BE2C (cell line): ENCODE measurements at places on chromosomes 16 and 17.

DNA sequence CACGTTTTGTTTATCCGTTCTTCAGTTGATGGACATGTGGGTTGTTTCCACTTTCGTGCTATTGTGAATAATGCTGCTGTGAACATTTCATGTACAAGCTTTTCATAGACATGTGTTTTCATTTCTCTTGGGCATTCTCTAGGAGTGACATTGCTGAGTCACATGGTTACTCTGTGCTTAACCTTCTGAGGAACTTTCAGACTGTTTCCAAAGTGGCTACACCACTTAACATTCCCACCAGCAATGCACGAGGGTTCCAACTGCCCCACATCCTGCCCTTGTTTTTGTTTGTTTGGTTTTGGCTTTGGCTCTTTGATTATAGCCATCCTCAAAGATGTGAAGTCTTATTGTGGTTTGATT is 14.2 kb upstream of the PEMT start:
- no peak for DNase-seq

GRCh38 chr17:64202683-64203344 is 60.2 kb downstream of the TEX2 start:
- DNase-seq: no peak

- DNase-seq: no peak
These were observed 2.3 kb downstream of the MYO15B start for GRCh38 chr17:75589919-75590303.

DNA sequence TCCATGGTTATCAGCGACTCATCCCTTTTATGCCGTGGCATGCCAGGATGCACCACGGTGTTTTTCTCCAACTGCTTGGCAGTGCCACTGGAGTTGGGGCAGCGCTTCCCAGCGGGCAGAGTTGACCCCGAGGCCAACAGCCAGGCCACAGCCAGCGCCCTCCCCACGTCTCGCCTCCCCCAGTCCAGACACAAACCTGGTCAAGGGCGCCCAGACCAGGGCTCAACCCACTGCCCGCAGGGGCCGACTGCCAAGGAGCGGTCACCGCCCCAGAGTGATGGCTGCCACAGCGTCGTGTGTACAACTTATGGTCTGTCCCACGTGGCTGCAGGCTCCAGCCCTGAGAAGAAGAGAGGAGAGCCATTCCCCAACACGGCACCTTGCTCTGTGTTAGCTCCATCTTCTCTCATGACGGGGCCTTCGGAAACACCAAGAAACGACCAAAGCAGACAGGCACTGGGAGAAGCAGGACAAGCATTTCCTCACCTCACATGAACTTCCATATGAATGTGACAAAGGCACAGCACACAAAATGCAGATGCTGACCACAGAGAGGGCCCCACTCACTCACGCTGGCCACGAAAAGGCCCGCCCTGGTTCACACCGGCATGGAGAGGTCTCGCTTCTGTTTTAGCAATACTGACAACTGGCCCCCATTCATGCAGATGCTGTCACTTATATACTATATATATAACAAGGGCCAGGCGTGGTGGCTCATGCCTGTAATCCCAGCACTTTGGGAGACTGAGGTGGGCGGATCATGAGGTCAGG is 27.0 kb downstream of the AXIN1 start:
- DNase-seq: no peak

DNA sequence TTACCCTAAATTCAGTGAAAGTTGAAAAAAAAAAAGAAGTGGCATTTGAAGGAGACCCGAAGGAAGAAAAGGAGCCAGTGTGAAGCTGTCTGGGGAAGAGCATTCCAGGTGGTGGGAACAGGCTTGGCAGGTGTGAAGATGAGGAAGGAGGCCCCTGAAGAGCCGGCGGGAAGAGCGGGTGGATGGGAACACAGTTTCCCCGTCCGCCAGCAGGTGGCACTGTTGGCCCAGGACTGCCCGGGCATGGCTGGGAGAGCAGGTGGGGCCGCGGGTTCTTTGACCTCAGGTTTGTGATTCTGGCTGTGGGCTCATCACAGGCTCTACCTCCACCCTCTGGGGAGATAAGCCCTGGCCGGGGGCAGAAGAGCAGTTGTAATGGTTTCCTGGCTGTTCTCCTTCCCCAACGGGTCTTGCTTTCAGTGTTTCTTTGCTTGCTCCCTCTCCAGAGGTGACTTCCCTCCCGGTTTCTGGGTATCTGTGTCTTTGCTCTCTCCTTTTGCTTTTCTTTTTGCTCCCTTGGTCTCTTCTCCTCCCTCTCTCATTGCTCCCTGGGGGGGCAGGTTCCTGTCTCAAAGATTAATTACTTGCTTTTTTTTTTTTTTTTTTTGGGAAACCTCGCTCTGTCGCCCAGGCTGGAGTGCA is 32.3 kb downstream of the RAP1GAP2 start:
- DNase-seq: peak; percentile 80

DNA sequence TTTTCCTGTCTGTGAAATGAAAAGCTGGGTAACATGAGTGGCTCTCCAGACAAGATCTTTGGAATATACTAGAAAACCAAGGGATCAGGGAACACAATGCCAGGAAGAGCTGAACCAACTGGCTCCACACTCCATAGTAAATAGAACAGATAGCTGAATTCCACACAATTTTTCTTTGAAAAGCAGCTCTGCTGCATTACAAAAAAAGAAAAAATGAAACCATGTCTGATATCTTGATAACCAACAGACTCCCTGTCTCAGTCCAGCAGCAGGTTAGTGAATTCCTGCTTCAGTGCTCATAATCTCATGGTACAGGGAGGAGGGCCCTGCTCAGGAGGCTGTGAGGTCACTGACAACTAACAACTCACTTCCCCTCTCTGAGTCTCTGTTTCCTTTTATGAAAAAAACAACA is 97.1 kb downstream of the CDH11 start:
- no peak for DNase-seq

- no peak for DNase-seq
These were observed 51.7 kb downstream of the SDK2 start for GRCh38 chr17:73592501-73592961.

- DNase-seq: peak; percentile 37
These were observed 1.5 kb downstream of the HAPSTR1 start for GRCh38 chr16:9092978-9093344.

- DNase-seq: no peak
These were observed 173.9 kb downstream of the LAT start for GRCh38 chr16:29158785-29159184.

DNA sequence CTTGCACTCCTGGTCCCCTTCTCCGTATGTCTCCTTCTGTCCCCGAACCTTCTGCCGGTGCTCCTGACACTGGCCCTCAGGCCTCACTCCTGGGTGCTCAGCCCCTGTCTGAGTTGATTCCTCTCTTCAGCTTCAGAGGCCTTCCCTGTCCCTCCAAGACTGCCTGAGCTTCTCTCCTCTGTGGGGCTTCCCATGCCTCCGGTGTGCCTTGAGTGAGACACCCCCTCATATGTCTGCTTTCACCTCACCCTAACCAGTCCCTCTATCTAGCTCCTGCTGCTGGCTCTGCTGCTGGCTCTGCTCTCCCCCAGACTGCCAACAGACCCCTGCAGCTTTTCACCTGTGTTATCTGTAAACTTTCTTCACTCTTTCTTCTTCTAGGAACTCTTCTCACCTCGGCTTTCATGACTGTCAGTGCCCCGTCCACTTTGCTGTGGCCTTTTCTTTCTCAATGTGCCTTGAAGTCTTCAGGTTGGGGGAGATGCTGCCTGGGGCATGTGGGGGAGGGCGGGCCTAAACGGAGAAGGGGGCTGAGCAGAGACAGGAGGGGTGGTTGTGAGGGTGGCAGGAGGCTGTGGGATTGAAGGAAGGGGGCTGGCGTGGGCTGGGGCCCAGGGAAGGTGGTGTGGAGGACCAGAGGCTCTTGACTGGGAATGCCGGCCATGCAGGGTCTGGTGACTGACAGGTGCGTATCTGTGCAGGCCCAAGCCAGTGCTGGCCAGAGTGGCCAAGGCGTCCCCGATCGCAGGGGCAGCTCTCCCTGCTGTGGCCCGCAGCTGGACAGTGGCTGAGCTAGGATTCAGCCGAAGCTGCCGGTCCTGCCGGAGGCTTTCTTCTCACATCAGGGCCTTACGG is 81.3 kb downstream of the METRNL start:
- no peak for DNase-seq

DNA sequence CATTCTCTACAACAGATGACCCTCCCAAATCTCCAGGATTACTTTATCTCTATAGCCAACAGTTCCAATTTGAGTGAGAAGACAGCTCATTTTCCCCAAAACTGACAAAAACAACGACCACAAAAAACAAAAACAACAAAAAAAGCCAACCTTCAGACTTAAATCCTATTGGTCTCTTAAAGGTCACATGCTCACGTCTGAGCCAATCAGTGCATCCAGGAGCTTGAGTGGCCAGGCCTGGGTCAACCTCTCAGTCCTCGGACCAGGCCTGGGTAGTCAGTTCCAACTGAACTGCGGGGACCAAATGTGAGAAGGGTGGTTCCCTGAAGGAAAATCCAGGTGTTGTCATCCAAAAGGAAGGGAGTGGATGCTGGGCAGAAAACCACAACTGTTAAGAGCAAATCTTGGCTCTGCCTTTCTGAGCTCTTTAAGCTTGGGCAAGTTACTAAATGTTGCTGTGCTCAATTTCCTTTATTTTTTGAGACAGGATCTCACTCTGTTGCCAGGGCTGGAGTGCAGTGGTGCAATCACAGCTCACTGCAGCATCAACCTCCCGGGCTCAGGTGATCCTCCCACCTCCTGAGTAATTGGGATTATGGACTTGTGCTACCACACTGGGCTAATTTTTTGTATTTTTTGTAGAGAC is 43.0 kb upstream of the MSI2 start:
- no peak for DNase-seq

- peak; percentile 88 for DNase-seq
These were observed 26.6 kb upstream of the KCNG4 start for GRCh38 chr16:84266451-84266850.

DNA sequence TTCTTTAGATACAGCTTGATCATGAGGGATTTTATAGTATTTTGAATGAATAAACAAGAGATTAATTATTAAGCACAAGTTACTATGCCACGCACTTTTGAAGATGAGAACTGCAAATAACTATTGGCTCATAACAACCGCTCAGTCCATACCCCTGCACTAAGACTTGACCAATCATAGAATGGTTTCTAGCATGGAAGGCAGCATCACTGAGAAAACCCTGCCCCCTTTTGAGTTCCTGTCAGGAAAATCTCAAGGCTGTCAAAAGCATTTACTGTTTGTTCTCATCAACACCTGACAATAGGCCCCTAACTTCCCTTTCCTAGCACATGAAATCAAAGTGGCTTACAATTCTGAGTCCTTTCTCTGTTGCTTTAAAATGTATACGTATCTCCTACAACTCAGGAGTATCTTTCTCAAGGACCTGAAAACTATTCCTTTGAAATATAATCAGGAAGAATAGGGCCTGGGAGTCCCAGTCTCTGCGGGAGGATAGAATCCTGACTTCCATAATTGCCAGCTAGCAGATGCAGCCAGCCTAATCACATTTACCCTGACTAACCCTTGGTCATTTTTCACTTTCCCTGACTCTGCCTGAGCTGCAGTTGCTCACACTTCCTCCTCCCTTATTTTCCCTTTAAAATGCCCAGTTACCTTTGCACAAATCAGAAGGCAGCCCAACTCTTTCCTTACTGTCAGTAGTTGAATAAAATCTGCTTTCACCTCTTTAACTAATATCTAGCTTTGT is 9.1 kb upstream of the MMD start:
- DNase-seq: peak; percentile 61

- DNase-seq: no peak
These were observed 5.7 kb downstream of the ENO3 start for GRCh38 chr17:4956493-4957061.

DNA sequence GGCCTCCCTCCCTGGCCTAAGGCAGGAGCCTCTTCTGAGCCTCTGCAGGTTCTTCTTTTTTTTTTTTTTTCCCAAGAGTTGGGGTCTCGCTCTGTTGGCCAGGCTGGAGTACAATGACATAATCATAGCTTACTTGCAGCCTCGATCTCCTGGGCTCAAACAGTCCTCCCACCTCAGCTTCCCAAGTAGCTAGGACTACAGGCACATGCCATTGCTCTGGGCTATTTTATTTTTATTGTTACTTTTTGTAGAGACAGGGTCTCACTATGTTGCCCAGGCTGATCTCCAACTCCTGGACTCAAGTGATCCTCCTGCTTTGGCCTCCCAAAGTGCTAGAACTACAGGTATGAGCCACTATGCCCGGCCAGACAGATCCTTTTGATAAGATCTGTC is 32.6 kb downstream of the SBK1 start:
- no peak for DNase-seq

- no peak for DNase-seq
These were observed 1128.6 kb downstream of the CDH8 start for GRCh38 chr16:60907645-60908044.

- peak; percentile 64 for DNase-seq
These were observed 137.9 kb upstream of the GSE1 start for GRCh38 chr16:85475233-85475632.

DNA sequence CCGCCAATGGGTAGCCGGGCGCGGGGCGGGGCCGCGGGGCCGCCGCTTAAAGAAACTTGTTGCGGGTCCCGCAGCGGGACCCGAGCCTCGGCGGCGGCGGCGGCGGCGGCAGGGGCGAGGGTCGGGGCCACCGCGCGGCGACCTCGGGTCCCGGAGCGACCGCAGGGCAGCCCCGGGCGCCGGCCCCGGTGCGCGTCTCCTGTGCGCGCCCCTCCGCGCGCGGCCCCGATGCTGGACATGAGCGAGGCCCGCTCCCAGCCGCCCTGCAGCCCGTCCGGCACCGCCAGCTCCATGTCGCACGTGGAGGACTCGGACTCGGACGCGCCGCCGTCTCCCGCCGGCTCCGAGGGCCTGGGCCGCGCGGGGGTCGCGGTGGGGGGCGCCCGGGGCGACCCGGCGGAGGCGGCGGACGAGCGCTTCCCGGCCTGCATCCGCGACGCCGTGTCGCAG is at the start of gene SOX8:
SOX8 (plus strand) TSS at position 76 of the 450 bp plus-strand sequence; CDS start at position 229, 153 bp downstream.
- DNase-seq: no peak

- no peak for DNase-seq
These were observed 26.1 kb downstream of the MAP2K4 start for GRCh38 chr17:12046786-12047185.

DNA sequence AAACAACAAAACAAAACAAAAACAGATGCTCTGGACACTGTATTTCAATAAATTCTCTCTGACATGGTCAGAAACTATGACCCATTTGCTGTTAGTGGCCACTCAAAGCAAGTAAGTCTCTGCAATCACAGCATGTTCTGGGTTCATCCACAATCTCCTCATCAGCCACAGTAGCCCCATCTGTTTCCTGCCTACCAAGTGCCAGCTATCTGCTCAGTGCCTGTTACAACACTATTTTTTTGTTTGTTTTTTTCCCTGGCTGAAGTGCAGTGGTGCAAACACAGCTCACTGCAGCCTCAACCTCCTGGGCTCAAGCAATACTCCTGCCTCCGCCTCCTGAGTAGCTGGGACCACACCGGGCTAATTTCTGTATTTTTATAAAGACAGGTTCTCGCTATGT is 137.9 kb downstream of the SOX9 start:
- DNase-seq: peak; percentile 30
